ENCODE measurements at places on chromosomes 12 and 14.

DNA sequence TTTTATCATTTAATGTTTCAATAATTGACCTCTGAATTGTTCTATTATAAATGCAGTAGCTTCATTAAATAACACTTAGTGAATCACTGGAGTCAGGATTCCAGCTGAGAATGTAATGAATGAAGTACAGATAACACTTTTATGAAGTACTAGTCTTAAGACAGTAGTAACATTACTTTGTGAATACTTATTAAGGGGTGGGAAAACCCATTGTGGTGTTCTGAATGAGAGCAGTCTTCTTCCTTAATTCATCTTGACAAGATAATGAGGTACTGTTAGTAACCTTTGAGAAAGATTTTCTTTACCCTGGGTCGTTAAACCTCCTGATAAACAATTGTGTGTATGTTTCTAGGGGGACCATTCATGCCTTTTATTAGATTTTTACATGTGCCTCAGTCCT lies 12.7 kb downstream of the NUP107 start:
- DNase-seq, result no peak

- no peak for DNase-seq
Measured at GRCh38 chr12:57761391-57761998, 5.4 kb downstream of the CYP27B1 start.

DNA sequence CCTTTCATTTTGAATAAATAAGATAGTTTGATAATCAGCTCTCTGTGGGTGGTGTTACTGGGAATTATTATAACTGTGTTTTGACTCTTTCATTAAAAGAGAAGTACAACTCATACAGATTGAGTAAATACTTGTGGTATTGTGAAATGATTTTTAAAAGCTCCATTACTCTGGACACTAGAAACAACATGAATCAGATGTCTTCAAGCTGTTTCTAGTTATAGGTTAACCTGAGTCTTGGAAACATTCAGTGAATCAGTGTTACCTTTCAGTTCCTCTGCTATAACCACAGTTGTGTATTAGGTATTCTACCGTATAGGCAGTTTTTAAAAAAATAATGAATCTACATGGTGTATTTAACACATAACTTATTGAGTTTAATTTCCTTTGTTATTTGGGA lies 128.4 kb upstream of the SSTR1 start:
- no peak for DNase-seq

DNA sequence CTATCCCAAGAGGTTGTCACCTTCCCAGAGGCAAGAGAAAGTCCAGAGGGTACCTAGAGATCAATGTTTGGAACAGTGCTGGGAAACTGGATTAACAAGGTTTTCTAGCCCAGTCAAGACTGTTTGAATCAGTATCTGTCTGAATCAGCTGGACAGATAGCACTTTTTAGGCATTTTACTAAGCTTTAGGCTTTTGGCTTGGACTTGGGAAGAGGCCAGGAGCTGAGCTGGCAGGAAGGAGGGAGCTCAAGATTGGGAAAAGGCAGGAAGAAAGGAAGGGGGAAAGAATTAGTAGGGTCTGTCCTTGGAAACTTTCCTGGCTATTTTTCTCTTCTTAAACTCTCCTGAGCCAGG lies 8.3 kb downstream of the IKZF4 start:
- DNase-seq, result no peak

Measured in Right ventricle myocardium inferior (tissue), 1 donor.